ENCODE measurements at places on chromosomes 5 and 9.

DNA sequence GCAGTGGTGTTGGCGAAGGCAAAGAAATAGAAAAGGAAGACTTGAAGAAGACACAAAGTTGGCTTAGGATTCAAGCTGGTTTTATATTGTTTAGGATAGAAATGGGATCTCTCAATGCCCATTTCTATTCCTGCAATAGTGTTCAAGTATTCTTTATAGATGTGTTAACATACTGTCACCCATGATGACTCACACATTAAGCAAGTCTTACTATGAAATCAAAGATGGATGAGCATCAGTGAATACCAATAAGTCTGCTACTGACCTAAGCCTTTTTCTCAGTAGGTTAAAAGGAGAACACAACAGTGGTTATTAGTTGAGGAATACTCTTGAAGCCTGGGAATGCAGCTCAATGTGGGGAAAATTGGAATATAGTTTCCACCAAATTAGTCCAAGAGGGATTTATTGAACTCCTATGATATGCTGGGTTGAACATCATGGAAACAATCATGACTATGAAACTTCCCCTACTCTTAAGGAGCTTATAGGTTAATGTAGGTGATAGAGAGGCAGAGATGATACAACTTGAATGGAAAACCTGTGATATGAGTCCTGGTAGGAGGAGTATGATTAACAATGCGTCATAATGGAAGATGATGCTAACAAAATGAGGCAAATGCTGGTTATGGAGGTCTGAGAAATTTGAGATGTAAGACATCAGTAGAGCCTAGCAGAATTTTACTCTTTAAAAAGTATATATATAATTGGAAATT, 417.1 kb upstream of the DAP start:
- DNase-seq = no peak

- DNase-seq = no peak
Measured at GRCh38 chr9:91503673-91504081, 80.0 kb upstream of the NFIL3 start.

DNA sequence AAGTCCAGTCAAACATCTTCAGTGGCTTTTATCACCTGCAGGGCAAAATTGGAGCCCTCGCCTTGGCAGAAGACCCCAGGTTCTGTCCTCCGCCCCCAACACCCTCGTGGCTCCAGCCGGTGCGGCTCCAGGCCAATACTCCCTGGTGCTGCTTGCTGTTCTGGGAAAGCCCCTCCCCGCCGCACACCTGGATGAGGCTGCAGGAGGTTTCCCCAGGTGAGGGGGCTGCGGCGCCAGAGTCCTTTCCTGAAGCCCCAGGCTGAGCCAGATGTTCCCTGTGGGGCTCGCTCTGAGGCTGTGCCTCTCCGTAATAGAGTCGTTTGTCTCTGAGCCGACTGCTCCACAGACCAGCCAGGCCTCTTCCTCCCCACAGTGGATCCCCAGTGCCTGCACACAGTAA, 375.4 kb upstream of the IRX1 start:
- no peak for DNase-seq

GRCh38 chr5:87746341-87746740, 333.6 kb upstream of the CCNH start:
- DNase-seq = no peak

- DNase-seq = no peak
Measured at GRCh38 chr5:179191506-179192184, 131.5 kb downstream of the ZNF354C start.

DNA sequence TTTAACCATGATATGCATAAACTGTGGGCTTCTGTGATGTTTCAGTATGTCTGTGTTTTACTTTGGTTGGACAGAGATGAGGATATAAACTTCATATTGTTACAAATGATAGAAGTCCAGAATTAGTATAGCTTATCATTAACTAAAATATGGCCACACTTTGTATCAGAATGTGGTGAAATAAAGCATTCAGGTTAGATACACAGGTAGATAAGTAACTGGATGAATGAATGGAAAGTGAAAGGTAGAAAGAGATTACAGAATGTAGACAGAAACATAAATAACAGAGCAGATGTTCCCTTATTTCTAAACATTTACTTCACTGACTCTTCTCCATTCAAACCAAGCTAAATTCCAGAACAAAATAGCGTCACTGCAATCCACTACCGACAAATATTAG, 1033.8 kb downstream of the CDH18 start:
- DNase-seq = no peak

- DNase-seq = no peak
Measured at GRCh38 chr5:177972613-177973012, 23.4 kb downstream of the PROP1 start.

DNA sequence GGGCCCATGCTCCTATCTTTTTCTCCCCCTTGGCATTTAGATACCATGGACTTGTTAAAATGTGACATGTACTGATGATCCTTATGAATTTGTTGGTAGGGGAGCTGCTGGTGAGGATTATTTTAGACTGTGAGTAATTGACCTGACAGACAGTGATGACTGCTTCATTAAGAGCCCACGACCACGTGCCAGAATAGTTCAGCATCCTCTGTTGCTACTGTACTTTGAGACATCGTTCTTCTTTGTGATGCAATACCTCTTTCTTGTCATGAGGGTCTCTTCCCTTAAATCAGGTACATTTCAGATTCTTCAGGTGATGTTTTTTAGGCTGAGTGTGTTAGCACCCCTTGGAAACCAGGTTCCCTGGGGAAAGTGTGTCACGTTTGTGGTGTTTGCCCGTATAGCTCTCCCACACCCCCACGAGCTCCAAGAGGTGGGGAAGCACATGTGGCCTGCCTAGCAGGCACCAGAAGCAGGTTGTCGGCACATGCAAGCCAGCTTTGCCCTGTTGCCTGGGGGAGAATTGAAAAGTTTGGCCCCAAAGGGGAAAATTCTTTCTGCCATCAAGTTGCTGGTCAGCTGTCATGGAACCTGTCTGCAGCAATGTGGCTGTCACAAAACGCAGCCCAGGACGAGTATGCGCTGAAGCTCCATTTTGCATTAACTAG, 25.1 kb downstream of the QRFP start:
- DNase-seq = no peak

DNA sequence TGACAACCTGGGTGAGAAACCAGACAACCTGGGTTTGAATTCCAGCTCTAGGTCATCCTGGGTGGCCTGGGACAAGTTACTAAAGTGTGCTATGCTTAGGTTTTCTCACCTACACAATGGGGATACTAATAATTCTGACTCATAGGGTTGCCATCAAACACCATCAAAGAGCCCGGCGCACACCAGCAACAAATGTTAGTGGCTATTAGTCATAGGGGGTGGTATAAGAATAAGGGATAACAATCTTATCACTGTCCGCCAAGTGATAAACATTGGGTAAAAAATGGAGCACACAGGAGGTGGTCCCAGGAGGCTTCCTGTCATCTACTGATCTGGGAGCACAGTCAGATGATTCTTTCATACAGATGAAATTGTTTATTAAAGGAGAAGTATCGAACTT, 61.4 kb upstream of the AFAP1L1 start:
- DNase-seq = no peak
